ENCODE measurements at places on chromosomes 7 and 10.

DNA sequence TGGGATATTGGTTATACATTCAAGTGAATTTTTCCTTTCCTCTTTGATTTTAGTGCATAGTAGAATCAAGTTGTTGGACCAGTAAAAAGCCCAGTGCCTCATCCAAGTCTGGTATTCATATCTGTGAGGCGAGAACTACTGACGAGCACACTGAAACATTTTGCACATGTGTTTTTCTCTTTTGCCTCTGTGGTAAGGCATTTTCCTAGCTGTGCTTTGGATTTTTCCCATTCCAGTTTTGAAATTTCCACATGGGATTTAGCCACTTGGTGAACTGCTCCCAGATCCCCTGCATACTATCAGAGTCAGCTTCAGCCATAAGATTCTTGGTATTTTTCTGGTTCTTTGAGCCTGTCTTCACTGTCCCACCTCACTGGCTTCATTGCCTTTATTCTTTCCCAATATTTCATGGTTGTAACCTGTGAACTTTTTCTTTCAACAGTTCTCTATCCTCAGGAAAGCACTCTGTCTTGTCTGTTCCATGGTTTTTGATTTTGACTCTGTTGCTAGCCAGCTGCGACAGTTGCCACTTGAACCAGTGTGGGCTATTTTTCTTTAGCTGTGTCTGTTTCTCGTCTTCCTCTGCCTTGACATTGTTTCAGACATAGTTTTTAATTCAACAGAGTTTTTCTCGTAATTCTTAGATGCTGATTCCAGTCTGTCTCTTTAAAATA, 239.0 kb downstream of the REEP3 start:
- no peak for DNase-seq

- no peak for DNase-seq
Measured at GRCh38 chr7:1856161-1856887, 186.2 kb downstream of the ELFN1 start.

DNA sequence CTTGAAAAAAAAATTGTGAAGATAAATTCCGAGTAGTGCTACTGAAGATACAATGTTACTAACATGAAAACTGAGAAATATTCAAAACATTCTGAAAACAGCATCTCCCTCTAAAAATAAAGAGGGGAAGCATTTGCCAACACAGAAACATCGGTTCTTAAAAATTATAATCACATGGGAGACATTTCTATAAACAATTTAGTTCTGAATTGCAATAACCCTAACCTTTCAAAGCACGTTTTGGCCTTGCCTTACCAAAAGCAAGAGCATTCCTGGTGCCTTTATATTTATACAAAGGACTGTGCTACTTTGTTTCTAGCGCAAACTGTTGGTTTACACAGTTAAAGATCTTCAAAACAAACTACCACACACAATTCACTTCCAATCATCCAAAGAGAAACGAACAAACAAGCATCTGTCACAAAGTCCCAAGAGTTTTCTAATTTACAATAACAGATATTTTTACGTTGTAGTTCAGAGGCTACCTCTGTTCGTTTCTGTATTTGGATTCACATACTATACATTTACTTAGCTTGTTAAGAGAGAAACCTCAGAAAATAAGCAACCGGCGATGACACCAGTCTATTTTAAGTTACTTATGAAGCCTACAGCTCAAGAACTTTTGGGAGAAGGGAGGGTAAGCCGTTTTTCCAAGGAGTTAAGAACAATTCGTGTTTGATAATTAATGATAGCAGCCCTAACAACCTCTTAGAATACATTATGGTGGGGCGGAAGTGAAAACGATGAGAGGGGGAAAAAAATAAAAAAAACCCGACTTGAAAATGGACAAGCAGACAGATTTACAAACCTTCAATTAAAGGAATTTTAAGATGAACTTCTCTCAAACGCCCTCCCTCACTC, 1.3 kb downstream of the ABI1 start:
- peak; percentile 25 for DNase-seq

DNA sequence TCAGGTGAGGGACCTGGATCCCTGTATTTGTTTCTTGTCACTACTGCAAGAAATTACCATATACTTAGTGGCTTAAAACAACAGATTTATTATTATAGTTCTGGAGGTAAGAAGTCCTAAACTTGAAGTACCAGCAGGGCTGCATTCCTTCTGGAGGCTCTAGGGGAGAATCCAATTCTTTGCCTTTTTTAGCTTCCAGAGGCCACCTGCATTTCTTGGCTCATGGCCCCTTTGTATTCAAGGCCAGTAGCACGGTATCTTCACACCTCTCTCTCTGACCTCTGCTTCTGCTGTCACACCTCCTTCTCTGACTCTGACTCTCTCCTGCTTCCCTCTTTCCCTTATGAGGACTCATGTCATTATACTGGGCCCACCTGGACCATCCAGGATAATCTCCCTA, 2.2 kb upstream of the LHPP start:
- DNase-seq, result no peak

GRCh38 chr10:32446536-32447406, 831 bp downstream of the CCDC7 start:
- DNase-seq, result no peak

GRCh38 chr10:48594803-48595538, 9.9 kb downstream of the ARHGAP22 start:
- DNase-seq, result no peak

GRCh38 chr10:34940436-34940835, 125.3 kb upstream of the PARD3 start:
- DNase-seq, result no peak

DNA sequence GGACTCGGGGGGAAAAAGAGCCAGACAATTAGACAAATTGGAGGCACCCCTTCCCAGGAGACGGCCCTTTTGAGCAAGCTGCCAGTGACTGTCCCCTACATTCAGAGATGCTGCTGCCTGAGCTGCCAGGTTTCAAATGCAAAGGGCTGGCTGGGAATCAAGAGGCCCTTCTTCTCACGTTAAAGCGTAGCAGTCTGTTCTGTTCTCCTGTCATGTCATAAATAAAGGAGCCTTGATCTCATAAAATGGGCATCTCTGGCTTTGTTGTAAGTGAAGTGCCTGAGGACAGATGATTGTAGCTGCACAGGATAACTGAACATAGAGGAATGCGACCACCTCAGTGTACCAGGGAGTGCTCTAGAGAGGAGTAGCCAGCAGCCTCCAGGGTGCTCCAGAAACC, 917.9 kb downstream of the GRID1 start:
- no peak for DNase-seq

- peak; percentile 82 for DNase-seq
Measured at GRCh38 chr10:4725917-4726606, 99.9 kb upstream of the AKR1E2 start.

DNA sequence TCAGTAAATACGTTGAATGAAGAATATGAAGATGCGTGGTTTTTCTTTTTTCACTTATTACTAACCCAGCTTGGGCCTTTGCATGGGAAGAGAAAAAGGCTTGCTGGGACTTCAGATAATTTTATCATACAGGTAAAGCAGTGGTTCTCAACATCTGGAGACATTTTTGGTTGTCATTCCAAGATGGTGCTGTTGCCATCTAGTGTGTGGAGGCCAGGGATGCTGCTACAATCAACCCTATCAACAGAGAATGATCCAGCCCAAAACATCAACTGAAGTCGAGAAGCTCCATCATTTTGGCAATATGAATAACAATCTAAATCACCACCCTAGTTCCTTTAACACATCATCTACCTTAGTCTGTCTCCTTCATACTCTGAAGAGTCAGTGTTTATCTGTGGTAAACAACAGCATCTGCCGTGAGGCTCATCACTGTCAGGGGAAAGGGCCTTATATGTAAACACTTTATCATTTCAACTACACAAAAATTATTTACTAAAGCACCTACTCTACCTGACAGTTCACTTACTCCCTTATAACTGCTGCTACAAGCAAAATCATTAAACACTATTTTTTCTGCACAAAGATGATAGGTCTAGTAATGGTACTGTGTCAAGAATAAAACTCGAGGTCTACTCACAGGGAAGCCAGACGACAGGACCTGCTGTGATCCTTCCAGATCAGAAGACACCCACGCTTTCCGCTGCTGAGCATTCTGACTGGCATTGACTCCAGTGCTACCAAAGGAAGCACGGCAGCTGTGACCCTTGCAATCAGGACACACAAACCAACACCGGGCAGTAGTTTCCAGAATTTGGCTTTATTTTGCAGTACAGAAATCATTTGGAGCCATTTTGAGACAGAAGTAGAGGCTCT, 48.6 kb downstream of the GDI2 start:
- DNase-seq, result no peak

DNA sequence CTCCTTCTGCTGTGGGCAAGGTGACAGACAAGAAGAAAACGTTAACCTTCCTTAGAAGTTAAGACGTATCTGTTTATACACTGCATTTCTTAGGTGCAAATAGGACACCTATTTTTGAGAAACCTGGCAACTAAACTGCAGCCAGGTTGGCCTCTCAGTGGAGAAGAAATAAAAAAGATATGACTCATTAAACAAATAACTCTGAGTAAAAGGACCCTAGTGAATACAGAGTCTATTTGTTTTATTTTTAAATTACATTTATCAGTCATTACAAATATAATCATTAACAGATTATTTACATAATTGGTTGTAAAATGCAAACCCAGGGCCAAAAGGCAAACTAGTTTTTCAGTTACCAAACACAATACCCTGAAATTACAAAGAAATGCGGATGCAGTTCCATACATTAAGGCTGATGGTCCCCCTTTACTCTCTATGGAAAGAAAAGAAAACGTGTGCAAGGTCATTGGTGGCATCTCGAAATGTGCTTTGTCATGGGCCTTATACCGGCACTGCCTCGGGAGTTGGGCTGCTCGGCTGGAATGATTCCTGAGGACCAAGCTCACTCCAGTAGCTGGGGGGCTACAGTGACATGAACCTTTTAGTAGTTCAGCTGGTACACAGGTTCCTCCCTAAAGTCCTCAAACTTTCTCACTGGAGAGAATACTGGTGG, 38.4 kb downstream of the ADRB1 start:
- DNase-seq, result no peak

DNA sequence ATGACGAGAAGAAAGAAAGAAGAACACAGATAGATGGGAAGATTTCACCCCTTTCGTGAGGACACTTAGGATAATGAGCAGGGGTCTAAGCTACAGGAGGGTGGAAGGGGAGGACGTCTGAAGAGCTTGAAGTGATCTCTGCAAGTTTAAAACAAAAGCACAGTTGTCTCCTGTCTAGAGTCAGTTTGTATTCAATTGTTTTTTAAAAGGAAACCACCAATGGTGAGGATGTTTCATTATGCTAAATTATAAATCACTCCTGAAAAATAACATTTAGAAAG, 85.9 kb downstream of the ADAM12 start:
- DNase-seq, result no peak

DNA sequence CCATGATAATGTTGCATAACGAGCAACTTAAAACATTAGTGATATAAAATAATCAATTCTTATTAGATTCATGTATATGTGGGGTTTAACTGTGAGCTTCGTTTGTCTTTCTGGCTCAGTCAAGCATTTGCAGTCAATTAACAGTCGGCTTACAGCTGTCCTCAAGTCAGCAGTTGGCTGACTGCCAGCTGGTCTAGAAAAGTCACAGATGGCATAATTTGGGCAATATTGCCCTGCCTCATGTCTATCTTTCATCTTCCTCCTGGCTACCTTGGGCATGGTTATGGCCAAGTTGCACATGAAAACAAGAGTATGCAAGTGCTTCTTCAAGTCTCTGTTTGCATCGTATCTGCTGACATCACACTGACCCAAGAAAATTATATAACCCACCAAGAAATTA, 186.1 kb upstream of the ZWINT start:
- DNase-seq, result no peak

DNA sequence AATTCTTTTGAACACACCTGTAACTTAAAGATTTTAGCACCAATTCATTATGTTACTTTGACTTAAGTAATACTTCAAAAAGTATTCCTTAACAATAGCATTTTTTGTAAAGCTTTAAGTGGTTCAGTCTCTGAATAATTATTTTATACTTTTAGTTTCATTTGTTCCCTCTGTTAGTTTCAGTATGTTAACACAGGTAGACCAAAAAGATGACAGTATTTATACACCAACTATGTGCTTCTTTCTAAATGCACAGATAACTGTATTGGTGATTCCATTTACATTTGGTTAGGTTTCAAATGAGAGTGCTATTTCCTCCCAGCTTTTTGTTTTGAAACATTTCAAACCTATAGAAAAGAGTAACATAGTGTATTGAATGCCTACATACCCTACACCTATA, 14.0 kb downstream of the RALA start:
- no peak for DNase-seq

- no peak for DNase-seq
Measured at GRCh38 chr7:26900251-26900650, 35.9 kb upstream of the SKAP2 start.

DNA sequence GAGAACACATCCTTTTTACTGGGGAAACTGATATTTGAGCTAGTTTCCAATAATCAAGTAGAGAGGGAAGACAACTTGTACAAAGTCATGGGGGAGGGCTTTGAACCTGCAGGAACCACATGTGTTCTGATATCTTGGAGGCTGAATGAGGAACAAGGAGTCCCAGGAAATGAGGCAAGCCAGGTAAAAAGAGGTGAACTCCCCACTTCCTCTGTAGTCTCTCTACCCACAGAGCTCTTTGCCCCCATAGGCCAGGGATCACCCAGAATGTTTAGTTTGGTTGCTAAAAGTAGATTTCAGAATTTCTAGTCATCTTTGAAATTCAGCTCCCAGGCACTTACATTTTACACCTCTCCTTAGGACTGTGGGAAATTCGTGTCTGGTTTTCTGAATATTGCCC, 276.4 kb downstream of the SFMBT2 start:
- DNase-seq, result no peak

DNA sequence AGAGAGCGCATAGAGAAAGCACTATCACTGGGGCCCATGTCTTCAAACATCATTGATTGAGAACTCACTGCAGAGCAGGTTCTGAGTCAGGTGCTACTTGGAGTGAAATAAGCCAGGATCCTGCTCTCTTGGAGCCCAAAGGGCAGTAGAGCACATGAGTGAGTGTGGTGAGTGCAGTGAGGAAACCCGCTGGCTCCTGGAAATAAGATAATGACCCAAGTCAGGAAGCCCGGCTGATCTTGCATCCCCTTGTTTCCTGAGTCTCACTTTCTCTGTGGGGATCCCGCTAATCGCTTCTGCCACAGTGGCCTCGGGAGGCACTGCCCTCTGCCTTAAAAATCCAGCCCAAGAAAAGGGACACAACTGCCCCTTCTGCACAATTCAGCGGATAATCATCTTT, 7.1 kb upstream of the FAM107B start:
- DNase-seq, result no peak

GRCh38 chr7:22387583-22387982, 30.6 kb upstream of the RAPGEF5 start:
- peak; percentile 31 for DNase-seq

- no peak for DNase-seq
Measured at GRCh38 chr10:15879663-15880062, 19.4 kb upstream of the MINDY3 start.

DNA sequence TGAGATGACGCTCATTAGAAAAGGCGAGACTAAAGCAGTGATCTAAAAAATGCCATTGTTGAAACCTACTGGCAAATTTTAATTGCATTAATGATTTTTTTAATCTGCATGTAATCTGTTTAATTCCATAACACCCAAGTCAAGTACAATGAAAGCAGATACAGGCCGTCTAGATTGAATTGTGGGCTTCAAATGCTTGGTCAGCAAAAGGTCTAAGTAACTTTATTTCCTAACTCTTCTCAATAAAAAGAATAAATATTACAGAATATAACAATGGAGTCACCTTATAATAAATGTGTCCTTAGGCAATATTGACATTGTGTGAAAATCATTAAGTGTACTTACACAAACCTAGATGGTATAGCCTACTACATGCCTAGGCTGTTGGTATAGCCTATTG, 20.6 kb downstream of the PDE1C start:
- DNase-seq, result no peak

GRCh38 chr7:144000020-144000419, at the start of gene OR6B1:
Gene OR6B1 (plus strand): TSS chr7:144000320. CDS start chr7:144003997, 3,677 bp downstream.
- no peak for DNase-seq

- DNase-seq, result peak; percentile 14
Measured at GRCh38 chr10:104435822-104436221, 82.2 kb downstream of the CFAP58 start.

Data from fibroblast of pulmonary artery (primary cell).